Stimulated activated CD4-positive, alpha-beta T cell treated with anti-CD3 and anti-CD28 coated beads, TNF-alpha, amount 100 ng/mL, for 24 hours (primary cell): ENCODE measurements at places on chromosomes 5 and 9.

- DNase-seq: no peak
These were observed 6.3 kb downstream of the MAMDC4 start for GRCh38 chr9:136858452-136858843.

GRCh38 chr5:137113161-137113560 lies 386.0 kb downstream of the SPOCK1 start:
- no peak for DNase-seq

DNA sequence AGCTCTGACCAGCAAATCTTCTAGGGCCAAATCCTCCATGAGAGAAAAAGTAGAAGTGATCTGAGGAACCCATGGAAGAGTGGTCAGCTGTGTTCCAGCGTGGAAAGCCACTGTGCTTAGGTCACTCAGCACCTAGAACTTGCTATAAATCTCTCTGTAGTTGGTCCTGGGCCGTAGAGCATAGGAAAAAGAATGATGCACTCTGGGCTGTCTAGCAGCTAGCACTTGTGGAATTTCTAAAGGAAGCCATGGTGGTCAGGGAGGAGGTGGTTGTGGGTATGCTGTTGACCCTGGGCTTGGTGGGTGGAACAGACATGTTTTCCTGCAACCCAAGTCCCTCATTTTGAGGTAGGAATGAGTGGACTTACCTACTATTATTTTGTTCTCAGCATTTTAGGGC lies 48.1 kb downstream of the GGTA1 start:
- no peak for DNase-seq

DNA sequence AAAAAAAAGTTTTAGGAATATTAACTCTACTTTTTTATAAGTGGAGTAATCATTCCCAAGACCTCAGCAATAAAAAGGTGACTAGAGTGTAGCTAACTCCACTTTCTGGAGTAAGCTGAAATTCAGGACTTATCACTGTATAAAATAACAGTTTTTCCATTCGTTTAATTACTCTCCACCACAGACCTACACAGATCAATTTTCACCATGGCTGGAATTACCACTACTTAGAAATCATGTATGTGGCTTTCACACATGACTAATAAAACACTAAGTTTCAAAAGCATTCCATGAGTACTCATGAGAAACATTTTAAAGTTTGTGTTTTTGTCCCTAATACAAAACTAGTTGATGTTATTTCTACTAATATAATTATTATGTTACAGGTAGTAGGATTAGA lies 9.9 kb downstream of the PLPP1 start:
- no peak for DNase-seq

GRCh38 chr9:73451003-73451402 lies 299.3 kb downstream of the ANXA1 start:
- DNase-seq: no peak

DNA sequence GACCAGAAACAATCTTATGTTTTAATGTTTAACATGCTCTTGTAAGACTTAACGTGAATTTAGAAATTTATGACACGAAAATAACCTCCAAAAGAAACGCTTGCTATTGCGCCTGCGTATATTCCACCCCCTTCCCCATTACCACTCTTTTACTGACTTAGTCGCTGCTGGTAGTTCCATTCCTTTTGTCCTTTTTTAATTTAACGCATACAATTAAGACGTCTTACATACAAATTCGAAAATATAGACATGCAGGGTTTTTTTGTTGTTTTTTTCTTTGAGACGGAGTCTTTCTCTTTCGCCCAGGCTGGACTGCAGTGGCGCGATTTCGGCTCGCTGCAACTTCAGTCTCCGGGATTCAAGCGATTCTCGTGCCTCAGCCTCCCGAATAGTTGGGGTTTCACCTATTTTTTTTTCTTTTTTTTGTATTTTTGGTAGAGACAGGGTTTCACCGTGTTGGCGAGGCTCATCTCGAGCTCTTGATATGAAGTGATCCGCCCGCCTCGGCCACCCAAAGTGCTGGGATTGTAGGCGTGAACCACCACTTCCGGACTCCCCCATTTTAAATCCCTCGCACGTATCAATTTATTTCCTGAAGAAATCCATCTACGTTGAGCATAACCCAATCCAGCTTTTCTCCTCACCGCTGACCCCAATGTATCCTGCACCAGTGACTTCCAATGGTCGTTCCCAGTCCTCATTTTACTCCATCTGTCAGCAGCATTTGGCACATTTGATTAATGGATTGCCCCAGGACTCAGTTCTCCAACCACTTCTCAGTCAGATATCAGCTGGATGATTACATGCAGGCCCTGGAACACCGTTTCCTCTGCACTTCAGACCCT lies 684 bp upstream of the MED7 start:
- DNase-seq: peak; percentile 55

- DNase-seq: no peak
These were observed 182.2 kb downstream of the MAPKAP1 start for GRCh38 chr9:125524583-125525355.

DNA sequence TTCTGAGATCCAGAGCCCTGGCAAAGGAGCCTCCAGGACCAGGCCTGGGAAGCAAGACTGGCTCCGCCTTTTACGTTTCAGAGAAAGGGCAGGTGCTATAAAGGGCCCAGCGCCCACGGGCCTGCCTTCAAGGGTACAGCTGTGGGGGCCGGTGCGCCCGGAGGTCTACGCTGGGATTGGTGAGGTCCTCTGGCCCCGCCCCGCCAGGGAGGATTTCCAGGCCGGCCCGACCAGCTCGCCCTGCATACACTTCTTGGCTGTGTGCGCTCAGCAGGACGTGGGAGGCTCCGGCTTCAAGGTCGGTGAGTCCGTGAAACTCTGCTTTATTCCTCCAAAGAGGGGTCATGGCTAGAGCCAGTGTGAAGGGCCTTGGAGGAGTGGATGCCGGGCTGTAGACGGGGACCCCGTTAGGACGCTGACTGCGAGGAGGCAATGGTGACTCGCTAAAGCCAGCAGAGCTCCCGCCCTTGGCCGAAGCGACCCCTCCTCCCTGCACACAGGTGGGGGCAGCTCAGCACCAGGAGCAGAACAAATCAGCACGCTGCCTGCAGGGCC lies at the start of gene CKMT2:
Gene CKMT2 (plus strand): TSS at position 243 of the 555 bp plus-strand sequence. CDS start 17,811 bp downstream, outside the sequence.
- no peak for DNase-seq

DNA sequence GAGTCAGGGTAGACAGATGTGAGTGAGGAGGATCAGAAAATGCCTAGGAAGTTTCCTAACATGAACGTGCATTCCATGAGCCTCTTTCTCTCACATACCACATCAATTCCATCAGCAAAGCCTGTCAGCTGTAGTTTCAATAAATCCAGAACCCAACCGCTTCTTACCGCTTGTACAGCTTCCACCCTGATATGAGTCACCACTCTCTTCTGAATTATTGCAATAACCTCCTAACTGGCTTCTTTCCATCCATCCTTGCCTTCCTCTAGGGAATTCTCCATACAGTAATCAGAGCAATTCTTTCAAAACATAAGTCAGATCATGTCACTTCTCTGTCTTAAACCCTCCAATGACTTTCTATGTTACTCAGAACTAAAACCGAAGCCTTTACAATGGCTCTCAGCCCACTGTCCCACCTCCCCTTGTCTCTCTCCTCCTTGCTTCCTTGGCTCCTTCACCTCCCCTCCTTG lies 8.1 kb upstream of the RAD23B start:
- DNase-seq: no peak

- no peak for DNase-seq
These were observed 19.8 kb downstream of the NACC2 start for GRCh38 chr9:136075134-136075841.

DNA sequence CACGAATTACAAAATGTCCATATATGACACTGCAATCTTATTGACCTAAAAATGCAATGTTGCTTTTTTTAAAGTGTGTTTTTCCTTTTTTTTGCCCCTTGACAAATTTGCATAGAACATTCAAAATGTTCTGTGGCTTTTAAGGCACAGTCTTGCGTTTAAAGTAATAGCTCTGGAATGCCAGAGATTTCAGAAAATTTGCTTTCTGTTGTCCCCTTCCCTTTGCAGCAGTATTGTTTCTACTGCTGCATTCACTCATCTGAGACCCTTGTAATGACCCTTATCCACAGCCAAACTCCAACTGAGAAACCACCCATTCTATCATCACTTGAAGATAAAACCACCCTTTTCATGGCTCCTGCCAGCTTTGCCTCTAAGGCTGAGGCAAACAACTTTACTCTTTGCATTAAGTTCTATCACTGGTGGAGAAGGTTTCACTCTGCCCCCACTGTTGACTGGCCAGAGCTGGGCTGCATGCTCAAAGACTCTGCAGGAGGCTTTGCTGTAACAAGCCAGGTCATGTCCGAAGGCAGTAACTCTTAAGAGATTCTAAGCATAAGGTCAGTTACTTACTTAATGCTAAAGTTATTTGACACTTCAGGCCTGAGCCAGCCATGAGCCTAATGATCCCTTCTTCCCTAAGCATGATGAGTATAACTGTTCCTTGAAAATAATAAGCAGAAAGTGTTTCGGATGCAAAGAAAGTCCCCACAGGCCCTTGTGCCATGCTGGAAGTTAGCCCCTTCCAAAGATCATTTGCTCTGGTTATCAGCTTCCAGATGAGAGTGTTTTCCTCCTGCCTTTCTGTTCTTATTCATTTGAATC lies 101.9 kb downstream of the CD180 start:
- no peak for DNase-seq

DNA sequence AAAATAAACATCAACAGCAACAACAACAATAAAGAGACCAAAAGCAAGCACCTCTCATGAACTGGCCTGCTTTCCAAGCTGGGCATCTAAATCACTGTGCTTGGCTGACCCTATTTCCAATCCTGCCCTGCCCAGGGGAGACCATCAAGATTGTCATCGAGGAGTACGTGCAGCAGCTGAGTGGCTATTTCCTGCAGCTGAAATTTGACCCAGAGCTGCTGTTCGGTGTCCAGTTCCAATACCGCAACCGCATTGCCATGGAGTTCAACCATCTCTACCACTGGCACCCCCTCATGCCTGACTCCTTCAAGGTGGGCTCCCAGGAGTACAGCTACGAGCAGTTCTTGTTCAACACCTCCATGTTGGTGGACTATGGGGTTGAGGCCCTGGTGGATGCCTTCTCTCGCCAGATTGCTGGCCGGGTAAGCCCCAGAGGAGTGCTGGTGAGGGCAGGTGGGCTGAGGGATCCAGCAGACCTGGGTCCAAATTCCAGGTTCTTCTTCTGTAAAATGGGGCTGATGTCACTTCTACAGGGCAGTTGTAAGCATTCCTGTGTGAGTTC lies 15.6 kb downstream of the PTGS1 start:
- no peak for DNase-seq

DNA sequence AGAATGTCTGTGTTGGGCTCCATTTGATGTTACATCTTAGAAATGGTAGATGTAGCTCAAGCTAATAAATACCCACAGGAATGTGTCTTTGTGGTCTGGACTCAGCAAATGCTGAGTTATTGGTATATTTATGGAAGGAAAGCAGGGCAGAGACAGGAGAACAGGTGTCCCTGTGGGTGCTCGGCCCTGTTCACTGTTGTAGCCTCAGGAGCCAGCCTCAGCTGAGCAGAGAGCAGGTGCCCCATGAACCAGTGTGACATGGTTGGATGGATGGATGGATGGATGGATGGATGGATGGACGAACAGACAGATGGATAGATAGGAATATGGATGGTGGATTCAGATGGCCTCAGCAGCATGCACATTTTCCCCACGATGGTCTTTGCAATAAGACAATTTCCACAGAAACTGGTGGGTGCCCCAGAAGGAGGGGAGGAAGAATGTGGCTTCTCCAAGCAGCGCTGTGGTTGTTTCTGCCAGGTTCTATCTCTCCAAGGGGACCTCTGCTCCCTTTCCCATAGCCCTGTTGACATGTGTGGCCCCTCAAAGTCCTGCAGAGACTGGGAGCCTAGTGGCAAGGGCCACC lies 8.2 kb upstream of the IRF1 start:
- no peak for DNase-seq

- DNase-seq: no peak
These were observed 5.2 kb downstream of the SLC31A2 start for GRCh38 chr9:113155911-113156588.

DNA sequence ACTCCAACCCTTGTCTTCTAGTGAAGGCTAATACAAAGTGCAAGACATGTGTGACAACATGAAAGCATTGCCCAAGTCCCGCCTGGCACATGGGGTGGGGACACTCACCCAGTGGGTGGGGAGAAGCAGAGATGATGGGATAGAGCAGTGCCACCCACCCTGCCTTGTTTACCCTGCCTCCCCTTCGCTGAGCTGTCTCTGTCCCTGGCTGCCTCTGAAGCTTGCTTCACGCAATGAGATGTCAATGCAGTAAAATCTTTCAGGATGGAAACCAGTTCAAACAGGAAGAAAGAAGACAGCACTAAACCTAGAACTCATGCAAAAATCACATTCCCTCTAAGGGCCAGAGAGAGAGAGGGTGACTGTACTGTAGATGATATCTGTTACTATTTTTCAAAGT lies 148.0 kb downstream of the INSYN2B start:
- no peak for DNase-seq

- no peak for DNase-seq
These were observed 179.9 kb downstream of the PPP2R2B start for GRCh38 chr5:146698651-146699050.

DNA sequence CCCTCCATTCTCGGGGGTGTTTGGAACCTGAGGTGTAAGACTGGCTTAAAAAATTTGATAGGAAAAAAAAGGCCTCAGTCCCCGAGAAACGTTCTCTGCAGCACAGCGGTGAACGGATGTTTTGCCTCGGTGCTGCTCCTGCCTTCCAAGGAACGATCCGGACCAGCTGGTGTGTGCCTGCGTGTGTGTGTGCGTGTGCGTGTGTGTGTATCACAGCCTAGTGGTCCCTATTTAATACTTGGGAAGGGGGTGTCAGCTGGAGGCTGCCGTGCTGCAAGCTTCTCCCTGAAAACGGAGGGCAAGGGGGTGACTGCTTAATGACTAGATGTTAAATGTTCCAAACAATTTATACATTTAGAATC lies 76.9 kb downstream of the LHX2 start:
- DNase-seq: no peak

GRCh38 chr9:38046661-38047300 lies 22.2 kb downstream of the SHB start:
- DNase-seq: no peak

- DNase-seq: no peak
These were observed 24.0 kb upstream of the F2RL1 start for GRCh38 chr5:76794871-76795270.

- no peak for DNase-seq
These were observed 58.0 kb upstream of the RPL26L1 start for GRCh38 chr5:172901012-172901780.

- DNase-seq: no peak
These were observed 35.0 kb downstream of the SNCAIP start for GRCh38 chr5:122346897-122347581.

DNA sequence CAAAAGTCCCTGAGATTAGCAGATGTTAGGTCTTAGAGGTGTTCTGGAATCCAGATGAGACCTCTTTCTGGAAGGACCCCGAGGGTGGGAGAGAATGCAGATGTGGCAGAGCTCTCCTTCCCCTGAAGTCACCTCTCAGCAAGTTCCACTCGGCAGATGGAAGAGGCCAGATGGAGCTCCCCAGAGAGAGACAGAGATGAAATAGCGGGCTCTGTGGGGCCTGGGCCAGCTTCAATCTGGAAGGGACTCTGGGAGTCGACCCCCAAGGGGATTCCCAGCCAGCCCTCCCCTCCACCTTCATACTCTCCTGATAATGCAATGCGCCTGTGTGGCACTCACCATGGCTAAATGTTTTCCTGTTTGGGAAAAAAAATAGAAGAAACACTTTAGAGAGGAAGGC lies 60.2 kb downstream of the WNK2 start:
- DNase-seq: no peak

DNA sequence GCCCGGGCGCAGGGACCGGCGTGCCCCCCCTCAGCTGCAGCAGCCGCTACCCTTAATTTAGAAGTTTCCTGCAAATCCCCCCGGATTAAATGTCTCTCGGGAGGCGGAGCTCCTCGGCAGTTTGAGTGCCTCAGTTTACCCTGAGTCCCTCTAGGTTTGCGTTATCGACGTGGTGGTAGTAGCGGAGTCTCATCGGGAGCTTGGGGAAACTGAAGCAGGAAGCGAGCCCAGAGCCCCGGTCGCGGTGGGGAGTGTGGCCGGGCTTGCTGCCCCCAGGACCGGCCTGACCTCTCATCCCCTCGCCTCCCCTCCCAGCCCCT lies 529 bp upstream of the TPM2 start:
- no peak for DNase-seq
